Anterior cingulate cortex (tissue), 58 donors: ENCODE measurements at places on chromosomes 1 and 21.
A peak's percentile ranks its signal among the peaks of the same experiment; 100 is the strongest.

DNA sequence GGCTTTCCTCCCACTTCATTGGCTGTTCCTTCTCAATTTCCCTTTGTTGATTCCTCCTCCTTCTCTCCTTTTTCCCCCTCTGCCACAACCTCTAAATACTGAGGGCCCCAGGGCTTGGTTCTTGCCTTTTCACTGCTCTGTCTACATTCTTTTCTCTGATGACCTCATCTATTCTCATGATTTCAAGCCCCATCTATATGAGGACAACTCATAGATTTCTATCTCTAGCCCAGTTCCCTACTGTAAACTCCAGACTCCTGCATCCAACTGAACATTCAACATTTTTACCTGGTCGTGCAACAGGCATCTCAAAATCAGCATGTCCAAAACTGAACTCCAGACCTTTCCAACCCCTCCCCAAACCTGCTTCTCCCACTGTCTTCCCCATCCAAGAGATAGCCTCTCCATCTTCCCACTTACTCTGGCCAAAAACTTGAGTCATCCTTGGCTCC, 11.5 kb upstream of the SLC9A1 start:
- no peak for DNase-seq

- DNase-seq: peak; percentile 61
These were observed 8.0 kb upstream of the B4GALT3 start for GRCh38 chr1:161185282-161185682.

DNA sequence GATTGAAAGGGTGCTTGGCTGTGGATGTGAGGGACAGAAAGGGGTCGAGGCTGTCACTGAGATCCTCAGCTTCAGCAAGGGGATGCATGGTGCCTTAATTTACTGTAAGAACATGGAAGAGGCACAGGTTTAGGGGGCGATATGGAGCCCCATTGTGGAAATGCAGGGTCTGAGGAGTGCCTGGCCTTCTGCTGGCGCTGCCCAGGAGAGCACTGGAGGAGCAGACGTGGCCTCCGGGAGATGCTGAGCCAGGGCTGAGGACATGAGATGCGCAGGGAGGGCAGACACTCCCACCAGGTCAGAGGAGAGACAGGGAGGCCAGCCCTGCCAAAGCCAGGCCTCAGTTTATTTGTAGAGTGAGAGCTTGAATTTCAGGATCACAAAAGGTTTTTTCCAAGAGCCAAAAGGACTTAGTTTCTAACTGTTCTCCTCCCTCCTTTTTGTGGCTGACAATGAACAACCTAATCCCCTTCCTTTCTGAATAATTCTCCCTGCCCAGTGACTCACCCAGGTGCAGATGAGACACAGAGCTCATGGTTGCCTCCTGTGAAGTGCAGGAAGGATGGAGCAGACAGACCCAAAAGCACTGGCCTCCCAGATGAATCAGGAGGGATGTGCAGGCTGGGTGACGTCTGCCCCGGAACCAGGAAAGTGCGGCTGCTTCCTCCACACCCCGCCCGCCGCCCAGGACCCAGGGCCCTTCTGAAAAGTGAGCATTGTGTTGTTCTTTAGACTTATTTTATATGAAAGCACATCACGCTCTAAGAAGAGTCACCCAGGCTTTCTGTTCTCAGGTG, 73.0 kb upstream of the TMPRSS2 start:
- no peak for DNase-seq

DNA sequence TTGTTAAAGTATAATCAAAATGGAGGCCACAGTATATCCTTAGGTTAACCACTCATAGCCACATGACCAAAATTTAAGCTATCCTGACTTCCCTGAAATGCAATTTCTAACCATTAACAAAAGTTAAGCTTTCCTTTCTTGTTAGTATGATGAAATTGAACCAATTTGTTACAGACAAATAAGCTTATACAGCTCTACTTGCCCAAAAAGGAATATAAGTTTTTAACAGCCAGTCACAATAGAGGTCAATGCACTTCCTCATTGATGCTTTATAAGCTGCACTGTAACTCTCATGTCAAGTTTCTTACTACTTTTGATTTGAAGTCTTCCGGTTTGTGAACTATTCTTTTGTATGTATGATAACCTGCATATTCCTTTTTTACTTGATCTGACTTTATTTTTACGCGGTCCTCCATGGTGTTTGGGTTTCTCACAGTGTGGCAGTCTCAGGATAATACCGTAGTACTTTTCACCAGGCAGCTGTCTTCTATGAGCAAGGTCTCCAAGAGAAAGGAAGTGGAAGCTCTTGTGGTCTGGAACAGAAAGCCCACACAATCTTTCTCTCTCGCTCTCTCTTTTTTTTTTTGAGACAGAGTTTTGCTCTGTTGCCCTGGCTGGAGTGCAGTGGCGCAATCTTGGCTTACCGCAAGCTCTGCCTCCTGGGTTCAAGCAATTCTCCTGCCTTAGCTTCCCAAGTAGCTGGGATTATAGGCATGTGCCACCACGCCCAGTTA, 331.6 kb downstream of the SRGAP2C start:
- no peak for DNase-seq
